M059J (cell line): ENCODE measurements at places on chromosomes 6 and 20. TPM values are rescaled to one million over a fixed set of nuclear protein-coding genes. Genes with fewer than 3 reads are reported as not detected.

GPR63 gene
- not detected in 2 replicates for total RNA-seq

ZNF337 gene
- 6.2 and 12.5 TPM in 2 replicates for total RNA-seq

GPSM3 gene
- 12.9 and 13.9 TPM in 2 replicates for total RNA-seq

RAET1G gene
- total RNA-seq, result 19.7 and 20.6 TPM in 2 replicates

TNNC2 gene
- not detected in 2 replicates for total RNA-seq

GJA10 gene
- total RNA-seq, result not detected in 2 replicates

AVP gene
- not detected in 2 replicates for total RNA-seq

ZKSCAN4 gene
- 3.7 and 11.5 TPM in 2 replicates for total RNA-seq

TIAM2 gene
- total RNA-seq, result 8.1 and 18.8 TPM in 2 replicates

HSF2 gene
- total RNA-seq, result 37.9 and 47.2 TPM in 2 replicates

RSPO3 gene
- total RNA-seq, result 0.42 TPM in 1 of 2 replicates, not detected in the other

E2F3 gene
- total RNA-seq, result 13.0 and 15.8 TPM in 2 replicates

WFDC10B gene
- not detected in 2 replicates for total RNA-seq

FBXO5 gene
- 75.3 and 103 TPM in 2 replicates for total RNA-seq

SIGLEC1 gene
- not detected in 2 replicates for total RNA-seq

UFL1 gene
- 11.3 and 12.6 TPM in 2 replicates for total RNA-seq

MCCD1 gene
- not detected in 2 replicates for total RNA-seq

ENPP1 gene
- total RNA-seq, result 31.3 and 40.5 TPM in 2 replicates

XPO5 gene
- 28.9 and 42.2 TPM in 2 replicates for total RNA-seq

VWA7 gene
- 0.94 and 1.8 TPM in 2 replicates for total RNA-seq

SIM1 gene
- total RNA-seq, result 6.0 and 7.8 TPM in 2 replicates

JPH2 gene
- total RNA-seq, result 16.4 and 39.3 TPM in 2 replicates

SCGN gene
- not detected in 2 replicates for total RNA-seq

ZGPAT gene
- 24.2 and 25.7 TPM in 2 replicates for total RNA-seq

ENPP5 gene
- total RNA-seq, result 0.22 and 1.0 TPM in 2 replicates

SPDEF gene
- not detected in 2 replicates for total RNA-seq

ATP6V1G2 gene
- 0.20 TPM in 1 of 2 replicates, not detected in the other for total RNA-seq

RHAG gene
- total RNA-seq, result not detected in 2 replicates

GRIK2 gene
- total RNA-seq, result 0.12 and 2.4 TPM in 2 replicates
